ENCODE measurements at places on chromosomes 3 and 15.

- DNase-seq: no peak
Observed at GRCh38 chr3:71543371-71544016, 40.0 kb downstream of the FOXP1 start.

DNA sequence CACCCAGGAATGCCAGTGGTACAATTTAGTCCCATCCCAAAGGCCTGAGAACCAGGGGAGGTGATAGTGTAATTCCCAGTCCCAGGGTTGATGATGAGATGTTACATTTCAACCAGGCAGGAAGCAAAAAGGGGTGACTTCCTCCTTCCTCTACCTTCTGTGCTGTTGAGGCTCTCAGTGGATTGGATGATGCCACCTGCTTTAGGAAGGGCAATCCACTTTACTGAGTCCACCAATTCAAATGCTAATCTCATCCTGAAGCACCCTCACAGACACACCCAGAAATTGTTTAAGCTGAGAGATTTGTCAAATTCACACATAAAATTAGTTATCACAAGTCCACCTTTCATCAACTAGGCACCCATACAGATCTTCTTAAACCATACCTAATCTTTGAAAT, 418.5 kb upstream of the GOLIM4 start:
- no peak for DNase-seq

- no peak for DNase-seq
Observed at GRCh38 chr3:127784283-127784682, 38.0 kb downstream of the MGLL start.

DNA sequence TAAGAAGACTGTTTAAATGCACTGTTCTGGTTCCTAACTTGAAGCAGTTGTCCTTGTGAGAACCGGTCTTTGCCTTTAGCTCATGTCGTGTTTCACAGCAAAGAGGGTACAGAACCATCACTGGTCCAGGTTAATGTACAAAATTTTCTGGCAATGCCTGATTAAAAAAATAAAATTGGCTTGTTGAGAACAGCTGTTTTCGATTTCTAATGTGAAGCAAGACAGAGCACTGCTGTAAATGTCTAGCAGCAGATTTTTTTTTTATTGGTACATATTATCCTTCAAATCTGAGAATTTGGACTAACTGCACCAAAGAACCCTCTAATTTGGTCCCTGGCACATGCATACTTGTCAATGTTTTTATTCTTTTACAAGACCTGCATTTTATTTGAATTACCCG, 103.3 kb downstream of the STT3B start:
- DNase-seq: no peak

DNA sequence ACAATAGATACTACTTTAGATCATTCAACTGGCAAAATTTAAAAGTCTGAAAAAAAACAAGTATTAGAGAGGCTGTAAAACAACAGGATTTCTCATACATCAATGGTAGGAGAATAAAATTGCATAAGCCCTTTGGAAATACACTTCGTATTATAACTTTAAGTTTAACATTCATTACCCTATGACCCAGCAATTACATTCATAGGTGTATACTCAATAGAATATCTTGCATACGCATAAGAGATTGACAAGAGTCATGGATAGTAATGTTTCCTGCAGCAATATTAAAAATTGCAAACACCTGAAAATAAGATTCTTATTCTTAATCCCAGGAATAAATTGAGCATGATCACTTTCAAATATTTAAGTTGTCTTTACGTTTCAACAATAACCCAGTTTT, 63.6 kb downstream of the PEAK1 start:
- no peak for DNase-seq

GRCh38 chr15:96560246-96560895, 229.9 kb downstream of the NR2F2 start:
- DNase-seq: no peak

DNA sequence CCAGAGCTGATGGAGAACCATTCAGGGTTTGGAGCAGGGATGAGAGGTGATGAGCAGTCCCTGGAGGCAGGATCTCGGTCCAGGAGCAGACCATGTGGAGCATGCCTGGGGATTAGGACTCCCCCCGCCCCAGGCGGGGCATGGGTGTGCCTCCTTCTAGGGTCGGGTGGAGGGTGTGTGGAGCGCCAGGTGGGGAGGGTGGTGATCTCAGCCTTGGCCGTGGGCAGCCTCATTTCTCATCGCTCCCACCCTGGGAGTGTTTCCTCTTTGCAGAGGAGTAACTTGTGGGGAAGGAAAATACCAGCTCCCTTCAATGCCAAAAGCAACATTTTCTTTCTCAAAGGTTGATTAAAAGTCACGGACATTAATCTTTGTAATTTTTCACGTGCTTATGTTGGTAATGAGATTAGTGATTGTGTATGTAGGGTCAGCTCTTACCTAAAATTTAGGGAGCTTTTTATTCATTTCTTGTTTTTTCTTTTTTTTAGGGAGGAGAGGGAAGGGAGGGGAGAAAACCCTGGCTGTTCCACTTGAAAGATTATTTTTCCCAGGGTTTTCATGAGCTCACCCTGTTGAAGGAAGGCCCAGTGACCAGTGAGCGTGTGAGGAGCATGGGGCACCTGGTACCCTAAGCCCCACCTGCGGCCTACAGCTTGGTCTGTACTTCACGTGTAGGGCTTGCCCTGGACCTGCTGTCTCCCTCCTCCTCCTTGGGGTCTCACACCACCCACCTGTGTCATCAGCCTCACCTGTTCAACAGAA, 11.0 kb downstream of the FBLN2 start:
- no peak for DNase-seq

- no peak for DNase-seq
Observed at GRCh38 chr3:58009749-58010535, 1.7 kb downstream of the FLNB start.

GRCh38 chr3:54299169-54299935, 177.0 kb downstream of the CACNA2D3 start:
- DNase-seq: no peak

DNA sequence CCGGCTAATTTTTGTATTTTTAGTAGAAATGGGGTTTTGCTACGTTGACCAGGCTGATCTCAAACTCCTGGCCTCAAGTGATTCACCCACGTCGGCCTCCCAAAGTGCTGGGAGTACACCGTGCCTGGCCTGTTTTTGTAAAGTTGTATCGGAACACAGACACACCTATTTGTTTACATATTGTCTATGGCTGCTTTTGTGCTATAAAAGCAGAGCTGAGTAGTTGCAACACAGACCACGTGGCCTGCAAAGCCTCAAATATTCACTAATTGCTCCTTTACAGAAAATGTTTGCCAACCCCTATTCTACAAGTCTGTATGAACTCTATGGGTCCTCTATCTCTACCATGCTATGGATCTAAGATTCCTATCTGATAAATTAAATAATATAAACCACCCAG, 175.5 kb downstream of the CADPS start:
- no peak for DNase-seq

GRCh38 chr3:43953814-43954692, 263.3 kb downstream of the ABHD5 start:
- no peak for DNase-seq

DNA sequence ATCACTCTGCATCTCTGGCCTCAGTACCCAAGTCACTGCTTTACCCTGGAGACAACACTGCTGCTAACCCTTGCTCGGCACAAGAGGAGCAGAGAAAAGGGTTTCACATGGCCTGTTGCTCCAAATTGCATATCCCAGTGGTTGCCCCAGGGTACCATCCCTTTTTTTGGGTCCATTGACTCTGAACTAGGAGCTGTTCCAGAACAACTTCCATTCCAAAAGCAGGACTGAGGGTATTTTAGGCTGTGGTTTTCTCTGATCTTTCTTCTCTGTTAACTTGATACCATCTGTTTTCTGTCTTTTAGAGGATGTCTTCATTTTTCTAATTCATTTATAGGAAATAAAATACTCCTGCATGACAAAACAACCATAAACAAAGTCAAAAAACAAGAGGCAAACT, 17.3 kb upstream of the RYK start:
- no peak for DNase-seq

- no peak for DNase-seq
Observed at GRCh38 chr15:90598031-90598577, 68.4 kb downstream of the CRTC3 start.

- no peak for DNase-seq
Observed at GRCh38 chr3:36964817-36965216, 20.0 kb upstream of the TRANK1 start.

GRCh38 chr3:50345586-50346234, at the start of gene ZMYND10:
Gene ZMYND10, minus strand, starts transcription at chr3:50345732. Its CDS starts 153 bp downstream, at chr3:50345579.
- DNase-seq: peak; percentile 75

- no peak for DNase-seq
Observed at GRCh38 chr3:46517016-46517783, 19.4 kb downstream of the RTP3 start.

GRCh38 chr3:114400371-114400770, 106.5 kb downstream of the TIGIT start:
- DNase-seq: no peak
